Kidney capillary endothelial cell (primary cell): ENCODE measurements at places on chromosomes 11 and 22.
A peak's percentile ranks its signal among the peaks of the same experiment; 100 is the strongest.

GRCh38 chr11:116960930-116961329 is 123.5 kb upstream of the APOA1 start:
- no peak for DNase-seq

DNA sequence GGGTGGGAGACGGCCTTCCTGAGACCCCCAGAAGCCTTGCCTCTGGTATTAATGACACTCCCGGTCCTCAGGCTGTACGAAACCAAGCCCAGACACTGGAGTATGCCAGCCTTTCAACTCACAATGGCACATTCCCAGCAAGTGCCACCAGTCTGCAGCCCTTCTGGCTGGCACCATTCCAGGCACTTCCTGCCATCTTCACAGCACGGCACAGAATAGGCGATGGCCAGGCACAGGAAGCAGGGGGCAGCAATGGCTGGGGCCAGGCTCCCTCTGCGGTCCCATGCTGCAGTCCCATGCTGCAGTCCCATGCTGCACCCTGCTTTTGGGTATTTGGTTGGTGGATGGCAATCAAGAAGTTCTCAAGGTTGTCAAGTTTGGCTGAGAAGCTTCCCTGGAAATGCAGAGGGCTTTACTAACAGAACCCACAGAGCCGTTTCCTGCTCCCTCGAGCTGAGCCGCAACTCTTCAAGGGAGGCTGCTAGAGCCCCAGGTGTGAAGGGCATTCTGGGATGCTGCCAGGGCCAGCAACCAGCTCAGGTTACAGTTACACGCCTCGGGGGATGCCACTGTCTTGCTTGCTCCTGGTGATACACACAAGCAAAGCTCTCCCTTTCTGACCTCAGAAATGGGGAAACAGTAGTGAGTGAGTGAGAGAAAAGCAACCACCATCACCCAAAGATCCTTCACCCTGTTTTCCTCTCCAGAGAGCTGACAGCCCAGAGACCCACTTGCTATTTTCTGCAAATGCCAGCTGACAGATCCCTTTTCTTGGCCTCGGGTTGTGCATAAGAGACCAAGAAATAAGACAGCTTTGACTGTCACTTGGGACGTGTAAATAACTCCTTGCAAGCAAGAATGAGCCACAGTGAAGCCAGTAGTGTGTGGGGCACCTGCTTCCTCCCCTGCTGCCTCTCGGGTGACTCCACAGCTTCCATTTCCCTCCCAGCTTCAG is 23.9 kb downstream of the LRFN4 start:
- no peak for DNase-seq

- DNase-seq = no peak
Observed at GRCh38 chr11:121533601-121534000, 80.8 kb upstream of the SORL1-AS1 start.

DNA sequence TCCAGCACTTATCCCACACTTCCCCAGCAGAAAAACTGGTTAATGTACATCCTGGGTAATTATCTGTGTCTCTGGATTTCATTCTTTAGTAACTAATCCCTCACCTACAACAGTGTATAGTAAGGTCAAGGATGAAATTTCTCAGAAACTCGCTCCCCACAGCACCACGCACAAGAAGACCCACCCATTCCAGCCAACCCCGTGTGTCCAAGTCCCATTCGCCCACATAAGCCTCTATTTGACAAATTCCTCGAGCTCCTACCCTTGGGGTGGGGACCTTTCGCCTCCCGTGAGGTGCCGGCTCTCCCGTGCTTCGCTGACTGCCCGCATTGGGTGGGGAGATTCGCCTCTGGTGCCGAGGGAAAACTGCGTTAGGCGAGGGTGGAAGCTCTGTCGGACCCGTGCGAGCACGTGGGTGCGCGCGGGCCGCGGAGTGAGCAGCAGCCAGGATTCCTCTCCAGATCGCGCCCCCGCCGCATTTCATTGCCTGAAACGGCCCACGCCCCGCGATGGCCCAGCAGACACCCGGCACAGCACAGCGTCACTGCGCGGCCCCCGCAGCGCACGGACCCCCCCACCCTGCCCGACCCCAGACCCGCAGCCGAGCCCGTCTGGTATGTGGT is 866 bp downstream of the EXPH5 start:
- no peak for DNase-seq

DNA sequence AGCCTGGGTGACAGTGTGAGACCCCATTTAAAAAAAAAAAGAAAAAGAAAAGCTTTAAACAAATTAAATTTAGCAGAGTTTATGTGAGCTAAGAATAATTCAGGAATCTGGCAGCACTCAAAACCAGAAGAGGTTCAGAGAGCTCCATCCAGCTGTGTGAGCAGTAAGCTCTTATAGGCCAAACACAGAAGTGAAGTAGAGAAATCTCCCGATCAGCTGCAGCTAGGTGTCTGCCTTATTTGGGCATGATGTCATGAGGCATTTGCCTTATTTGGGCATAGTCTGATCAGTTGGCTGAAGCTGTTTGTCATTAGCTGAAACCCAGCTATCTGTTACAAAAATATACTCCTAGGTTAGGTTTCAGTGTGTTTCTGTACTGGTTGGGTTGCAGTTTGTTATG is 8.2 kb downstream of the MS4A15 start:
- DNase-seq = no peak

DNA sequence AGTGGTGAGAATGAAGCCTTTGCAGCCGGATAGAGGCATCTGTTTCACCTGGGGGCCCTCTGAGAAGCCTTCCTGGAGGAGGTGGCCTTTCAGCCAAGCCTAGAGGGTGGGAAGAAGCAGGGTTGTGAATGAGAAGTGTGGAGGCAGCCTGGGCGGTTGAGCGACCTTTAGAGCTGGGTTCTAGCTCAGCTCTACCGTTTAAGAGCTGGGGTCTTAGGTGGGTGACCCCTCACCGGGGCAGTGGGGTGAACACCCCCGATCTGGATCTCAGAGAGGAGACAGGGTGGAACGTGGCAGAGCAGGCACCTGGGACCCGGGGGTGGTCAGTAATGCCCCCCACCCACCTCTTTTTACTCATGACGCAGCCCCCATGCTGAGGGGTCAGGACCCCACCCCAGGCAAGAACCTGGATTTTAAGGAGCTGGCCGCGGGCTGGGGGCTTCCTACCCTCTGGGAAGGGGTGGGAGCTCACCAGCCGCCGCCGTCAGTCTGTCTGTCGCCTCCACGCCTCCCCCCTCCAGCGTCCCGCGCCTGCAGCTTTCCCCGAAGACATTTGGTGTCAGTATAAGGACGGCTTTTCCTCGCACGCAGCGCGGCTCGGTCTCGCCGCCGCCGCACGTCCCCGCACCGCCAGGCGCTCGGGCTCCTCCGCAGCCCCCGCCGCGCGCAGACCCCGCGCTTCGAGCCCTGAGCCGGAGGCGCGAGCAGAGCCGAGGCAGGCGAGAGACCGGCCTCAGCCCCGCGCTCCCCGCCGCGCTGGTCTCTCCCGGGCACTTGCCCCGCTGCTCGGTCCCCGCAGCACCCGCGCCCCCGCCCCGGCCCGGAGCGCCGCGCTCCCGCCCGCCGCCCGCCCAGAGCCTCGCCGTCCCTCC is 13.3 kb upstream of the CACNA1I start:
- no peak for DNase-seq

DNA sequence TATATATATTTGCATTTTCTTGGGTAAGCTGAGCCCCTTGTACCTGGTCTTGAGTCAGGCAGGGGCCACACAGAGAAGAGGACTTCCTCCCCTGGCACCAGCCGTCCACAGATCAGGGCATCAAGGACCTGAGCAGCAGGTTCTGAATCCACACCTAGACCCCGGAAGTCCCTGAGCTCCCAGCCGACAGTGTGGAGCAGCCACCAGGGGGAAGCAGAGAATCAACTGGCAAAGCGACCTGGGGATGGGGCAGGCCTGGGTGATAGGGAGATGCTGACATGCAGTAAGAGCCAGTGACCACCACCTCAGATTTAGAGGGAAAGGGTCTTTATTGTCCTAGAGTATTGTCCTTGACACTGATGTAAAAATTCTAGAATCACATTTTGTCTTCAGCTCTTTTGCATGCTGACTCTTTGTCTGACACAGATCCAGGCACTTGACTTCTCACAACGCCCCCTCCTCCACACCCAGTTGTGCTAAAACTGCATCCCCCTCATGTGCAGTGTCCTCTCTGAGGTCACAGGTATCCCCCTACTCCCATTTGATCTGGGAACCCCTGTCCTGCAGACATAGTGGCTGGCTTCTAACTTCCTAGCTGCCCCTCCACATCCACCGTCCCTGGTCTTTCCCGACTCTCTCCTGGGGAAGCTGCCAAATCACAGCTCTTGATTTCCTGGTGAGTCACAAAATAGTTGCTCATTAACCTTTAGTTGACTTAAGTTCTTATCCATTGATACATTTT is 109.3 kb downstream of the GGTLC2 start:
- no peak for DNase-seq

GRCh38 chr11:116517584-116517983 is 255.2 kb downstream of the BUD13 start:
- no peak for DNase-seq

- peak; percentile 41 for DNase-seq
Observed at GRCh38 chr11:62602141-62603071, 741 bp upstream of the MTA2 start.

DNA sequence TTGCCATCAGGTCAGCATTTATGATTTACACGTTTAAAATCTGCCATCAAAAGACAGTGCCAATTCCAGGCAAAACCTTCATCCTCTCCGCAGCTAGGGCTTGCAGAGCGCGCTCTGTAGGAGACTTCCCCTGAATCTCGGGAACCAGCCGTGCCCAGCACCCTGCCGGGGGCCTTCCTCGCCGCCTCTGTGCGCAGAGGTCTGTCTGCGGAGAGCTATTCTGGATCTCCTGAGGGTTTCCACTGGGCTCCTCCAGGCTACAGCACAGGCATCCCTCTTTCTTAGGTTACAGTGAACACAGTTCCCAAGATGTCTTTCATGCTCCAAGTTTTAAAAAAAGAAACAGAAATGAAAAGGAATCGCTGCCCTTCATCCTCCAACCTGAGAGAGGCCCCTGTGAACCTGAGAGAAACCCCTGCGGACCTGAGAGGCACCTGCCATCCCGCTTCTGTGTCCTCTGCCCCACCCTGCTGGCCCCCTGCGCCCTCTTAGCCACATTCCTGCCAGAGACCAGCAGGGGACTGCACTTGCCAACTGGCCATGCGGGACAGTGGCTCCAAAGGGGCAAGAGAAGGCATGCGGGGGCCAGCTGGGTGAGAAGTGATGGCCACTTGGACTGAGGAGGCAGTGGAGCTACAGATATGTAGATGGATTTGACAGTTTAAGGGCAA is 16.1 kb downstream of the TP53AIP1 start:
- DNase-seq = no peak

- no peak for DNase-seq
Observed at GRCh38 chr11:33376331-33377310, 119.4 kb downstream of the HIPK3 start.

- no peak for DNase-seq
Observed at GRCh38 chr11:12101318-12101717, 9.1 kb upstream of the MICAL2 start.

DNA sequence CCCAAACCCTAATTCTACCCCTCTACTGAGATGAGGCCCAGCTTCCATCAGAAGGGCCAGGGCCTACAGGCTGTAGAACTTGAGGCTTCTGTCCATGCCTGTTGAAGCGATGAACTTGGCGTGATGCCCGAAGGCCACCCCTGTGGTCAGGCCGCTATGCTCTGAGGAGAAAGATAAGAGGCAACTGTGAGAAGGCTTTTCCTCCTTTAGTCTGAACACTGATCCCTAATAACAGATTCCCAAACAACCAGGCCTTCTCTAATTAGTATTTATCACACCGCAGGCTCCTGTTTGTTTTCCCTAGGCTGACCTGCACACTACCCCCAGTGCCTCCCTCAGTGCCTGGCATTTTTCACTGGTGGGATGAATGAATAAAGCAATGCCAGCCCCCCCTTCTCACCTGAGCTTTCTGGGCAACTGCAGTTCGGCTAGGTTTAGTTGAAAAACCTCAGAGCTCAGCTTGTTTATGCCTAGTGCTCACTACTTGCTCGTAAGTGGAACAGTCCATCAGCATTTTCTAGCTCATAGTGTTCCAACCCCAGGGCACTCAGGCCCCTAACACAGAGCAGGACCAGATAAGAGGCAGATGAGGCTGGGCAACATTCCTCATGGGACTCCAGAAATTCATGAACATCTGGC is 15.2 kb downstream of the PRPF19 start:
- DNase-seq = no peak

DNA sequence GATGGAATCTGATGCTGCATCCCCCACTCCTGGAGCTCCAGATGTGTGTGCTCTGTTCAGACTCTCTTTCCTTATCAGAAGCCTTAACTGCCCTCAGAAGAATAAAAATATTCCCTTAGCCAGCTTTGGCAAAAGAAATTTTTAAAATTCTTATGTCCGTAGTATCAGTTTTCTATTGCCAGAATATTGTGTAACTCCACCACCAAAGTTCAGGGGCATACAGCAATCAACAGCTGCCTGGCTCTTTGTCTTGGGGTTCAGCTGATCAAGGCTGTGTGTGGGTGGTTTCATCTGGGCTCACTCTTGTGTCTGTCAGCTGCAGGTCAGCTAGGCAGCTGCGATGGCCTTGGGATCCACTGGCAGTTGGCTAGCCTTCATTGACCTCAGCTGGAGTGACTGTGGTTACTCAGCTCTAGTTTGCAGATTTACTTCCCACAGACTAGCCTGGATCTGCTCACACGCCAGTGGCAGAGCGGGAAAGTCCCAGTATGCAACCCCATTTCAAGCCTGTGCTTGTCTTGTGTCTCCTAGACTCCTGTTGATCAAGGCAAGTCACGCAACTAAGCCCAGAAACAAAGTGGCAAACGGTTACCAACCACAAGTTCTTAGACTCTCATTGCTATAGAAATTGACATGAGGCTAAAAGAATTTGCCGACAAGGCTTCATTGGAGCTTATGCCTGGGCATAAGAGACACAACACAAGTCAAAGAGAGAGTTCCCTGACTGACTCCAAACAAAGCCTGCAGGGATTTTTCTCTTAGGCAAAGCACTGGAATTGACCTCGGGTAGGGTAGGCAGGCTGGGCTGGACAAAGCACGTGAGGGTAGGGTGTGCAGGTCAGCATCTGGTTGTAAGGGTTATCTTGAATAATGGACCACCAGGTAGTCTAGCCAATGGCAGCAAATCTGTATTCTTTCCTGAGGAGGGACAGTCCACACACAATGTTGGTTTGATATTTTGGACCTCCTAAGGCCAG is 7.5 kb downstream of the TMEM138 start:
- no peak for DNase-seq
